Common myeloid progenitor, CD34-positive (primary cell): ENCODE measurements at places on chromosomes 5 and 9.

GRCh38 chr9:74696520-74696919 lies 191.2 kb downstream of the TRPM6 start:
- no peak for DNase-seq

- no peak for DNase-seq
Measured at GRCh38 chr9:111839987-111840386, 45.2 kb upstream of the SHOC1 start.

- no peak for DNase-seq
Measured at GRCh38 chr5:155229135-155229534, 215.6 kb downstream of the KIF4B start.

DNA sequence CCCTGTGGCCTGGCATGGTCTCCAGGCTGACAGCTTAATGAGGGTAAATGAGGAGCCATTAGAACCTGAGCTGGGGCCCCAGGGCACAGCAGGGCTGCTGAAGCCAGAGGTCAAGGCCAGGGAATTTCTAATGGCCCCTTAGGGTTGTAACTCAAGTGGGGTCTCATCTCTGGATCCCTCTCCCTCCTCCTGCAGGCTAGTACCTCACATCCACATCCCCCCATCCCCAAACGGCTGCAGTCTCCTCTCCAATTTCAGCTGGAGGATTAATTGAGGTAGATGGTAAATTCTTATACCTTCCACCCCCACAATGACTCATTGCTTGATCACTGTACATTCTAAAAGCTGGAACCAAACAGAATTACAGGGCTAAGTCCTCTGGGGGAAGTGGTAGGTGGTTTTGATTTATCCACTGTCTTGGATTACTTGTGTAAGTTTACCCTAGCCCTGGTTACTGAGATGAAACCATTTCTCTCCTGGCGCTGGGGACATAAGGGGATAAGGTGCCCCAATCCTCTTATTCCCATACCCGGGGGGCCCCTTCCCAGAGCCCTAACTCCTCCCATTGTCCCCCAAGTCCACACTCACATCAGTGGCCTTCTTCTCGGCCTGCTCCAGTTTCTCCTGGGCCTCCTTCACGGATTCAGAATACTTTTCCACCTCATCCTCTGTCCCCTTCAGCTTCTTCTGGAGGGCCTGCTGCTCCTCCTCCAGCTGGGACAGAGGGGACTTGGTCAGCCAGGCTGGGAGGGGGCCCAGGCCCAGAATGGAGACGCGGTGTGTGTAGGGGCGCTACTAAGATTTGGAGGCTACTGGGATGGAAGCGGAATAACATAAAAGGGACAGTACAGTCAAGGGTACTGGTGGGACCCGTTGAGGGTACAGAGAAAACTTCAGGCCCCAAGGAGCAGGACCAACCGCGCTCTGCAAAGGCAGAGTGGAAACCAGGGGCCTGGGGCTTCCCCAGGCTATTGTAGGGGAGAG lies 875 bp downstream of the TPM2 start:
- DNase-seq: no peak

DNA sequence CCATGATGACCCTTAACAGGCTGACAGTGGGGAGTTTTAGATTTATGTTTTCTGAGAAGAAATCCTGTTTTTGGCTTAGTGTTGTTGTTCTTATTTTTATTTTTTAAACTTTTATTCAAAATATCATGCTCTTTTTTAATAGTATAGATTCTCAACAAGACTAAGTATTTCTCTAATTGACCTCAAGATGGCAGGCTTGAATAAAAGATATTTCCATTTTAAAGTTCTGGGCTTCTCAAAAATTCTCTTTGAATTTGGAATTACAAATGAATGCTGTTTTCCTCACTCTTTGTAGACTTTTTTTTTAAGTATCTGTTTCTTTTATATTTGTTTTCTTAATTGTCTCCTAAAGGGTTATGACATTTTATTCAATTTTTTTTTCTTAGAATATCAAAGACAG lies 50.0 kb upstream of the SH3GL2 start:
- peak; percentile 15 for DNase-seq
